Anterior cingulate cortex (tissue), 58 donors: ENCODE measurements at places on chromosomes 4 and X.

- DNase-seq: no peak
These were observed 2320.1 kb downstream of the ARAP2 start for GRCh38 chr4:33924239-33924638.

DNA sequence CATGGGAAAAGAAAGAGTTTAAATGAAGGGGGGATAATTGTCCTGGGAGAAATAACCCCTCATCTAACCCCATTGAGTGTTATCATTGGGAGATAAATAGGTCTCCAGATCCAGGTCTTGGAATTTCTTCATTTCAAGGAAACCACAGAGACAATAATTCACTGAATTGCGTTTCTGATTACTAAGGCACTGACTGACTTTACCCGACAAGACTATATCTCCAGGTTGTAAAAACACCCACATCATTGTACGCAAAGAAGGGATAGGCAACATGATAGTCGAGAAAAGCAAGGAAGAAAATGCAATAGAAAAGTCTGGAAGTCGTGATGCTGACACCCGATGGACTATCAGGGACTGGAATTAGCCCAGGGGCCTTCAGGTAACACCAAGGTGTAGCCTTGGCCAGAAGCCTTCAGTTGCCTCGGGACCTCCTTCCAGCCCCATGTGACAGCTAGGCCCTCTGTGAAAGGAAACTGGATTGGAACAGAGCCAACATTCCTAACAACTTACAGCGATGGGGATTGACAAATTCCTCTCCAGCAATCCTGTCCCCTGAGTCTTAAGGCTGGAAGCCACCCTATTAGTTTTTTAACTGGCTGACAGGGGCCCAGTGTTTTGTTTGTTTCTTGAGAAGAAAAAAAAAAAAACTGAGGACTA, 46.5 kb upstream of the RAB9B start:
- no peak for DNase-seq

DNA sequence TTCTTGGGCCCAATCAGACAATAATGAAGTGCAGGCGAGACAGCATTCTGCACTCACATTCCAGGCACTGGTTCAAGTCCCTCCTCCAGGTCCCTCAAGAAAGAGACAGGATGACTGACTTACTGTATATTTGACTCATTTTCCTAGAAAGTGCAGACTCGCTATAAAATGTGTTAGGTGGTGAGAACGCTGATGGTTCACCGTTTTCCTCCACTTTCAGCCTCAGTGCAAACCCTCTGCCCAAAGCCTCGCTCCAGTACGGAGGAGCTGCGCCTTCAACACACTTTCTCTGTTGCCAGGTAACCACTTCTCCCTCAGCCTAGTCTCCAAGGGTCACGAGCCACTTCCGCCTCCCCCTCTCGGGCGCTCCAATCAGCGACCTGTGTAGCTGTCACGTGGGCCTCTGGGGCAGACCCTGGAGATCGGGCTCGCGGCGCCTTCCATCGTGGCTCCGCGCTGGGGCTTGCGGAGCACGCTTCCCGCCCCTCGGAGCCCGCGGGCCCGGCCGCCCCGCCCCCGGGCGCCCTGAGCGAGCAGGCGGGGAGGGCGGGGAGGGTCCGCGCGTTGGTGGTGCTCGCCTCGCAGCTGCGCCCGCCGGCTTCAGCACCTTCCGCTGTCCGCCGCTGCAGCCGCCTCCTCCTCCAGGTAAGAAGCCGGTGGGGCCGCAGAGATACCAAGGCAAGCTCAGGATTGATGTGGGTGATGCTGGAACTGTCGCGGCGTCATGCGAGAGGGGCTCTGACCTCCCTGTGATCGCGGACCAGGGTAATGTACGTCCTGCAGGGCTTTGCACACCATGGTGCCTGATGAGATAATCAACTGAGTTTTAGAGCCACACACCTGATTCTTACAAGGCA, at the start of gene WDR17:
Gene WDR17, plus strand, starts transcription at position 407 of the 857 bp plus-strand sequence. CDS start 45,740 bp downstream, outside the sequence.
- peak; percentile 81 for DNase-seq

DNA sequence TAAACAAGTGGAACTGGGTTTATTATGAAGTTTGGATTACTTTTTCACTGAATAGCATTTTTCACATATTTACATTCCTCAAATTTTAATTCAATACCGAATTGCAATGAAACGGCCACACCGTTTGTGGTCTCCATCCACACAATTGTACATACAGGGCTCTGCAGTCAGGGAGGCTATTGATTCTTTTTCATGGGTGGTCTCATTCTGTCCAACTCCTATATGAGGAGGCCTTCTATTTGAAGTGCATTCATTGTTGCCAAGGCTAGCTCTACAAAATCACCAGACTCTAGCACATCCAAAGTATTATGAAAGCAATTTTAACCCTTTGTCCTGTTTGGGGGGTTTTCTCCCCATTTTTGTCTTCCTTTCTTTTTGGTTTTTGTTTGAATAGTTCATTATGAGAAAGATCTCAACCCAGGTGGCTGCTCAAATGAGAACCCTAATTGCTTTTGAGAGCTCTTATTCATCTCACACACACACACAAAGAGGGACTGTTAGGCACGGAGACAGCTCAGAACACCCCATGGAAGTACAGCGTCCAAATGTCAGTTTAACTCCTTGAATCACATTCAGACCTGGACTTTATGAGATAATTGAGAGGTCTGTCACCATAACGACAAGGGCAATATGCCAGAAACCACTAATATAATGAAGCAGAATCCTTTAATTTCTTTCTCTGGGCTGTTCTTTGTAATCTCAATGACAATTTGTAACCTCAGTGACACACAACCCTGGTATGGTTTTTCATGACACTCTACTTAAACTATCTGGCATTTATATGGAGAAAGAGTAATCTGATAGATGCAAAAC, 79.4 kb downstream of the NLGN4X start:
- DNase-seq: no peak
